ENCODE measurements at places on chromosomes 4 and X.

- DNase-seq, result no peak
Observed at GRCh38 chrX:13194291-13195103, 125.4 kb downstream of the ATXN3L start.

- DNase-seq, result peak; percentile 66
Observed at GRCh38 chrX:154396973-154397887, 947 bp upstream of the RPL10 start.

DNA sequence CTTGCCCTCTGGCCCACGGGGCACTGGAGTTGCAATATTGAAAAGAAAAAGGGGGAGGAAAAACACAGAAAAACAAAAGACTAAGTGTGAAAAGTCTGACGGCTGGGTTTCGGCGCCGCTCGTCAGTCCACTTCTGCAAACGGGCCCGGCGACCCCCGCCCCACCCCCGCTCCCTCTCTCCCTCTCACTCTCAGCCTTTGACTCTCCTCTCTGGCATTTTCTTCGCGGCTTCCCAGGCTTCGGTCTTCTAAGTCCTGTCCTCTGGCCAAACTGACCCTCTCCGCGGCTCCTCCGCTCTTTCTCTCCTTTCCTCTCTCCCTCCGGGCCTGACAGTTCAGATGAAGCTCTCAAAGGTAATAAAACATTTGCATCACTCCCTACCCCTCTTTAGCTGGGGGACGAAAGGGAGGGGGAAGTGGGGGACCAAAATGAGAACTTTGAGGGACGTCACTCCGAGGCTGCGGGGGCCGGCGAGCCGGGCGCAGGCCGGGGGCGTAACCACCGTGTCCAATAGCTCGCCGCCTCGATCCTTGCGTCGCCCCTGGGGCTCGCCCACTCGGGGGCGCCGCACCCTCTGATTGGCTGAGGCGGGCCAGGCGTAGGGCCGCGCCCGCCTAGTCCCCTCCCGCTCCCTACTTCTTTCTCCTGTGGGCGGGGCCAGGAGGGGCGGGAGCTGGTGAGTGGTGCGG, at the start of gene NKX6-1:
Gene NKX6-1 (minus strand): TSS at position 358 of the 689 bp plus-strand sequence. CDS start 1,064 bp downstream, outside the sequence.
- peak; percentile 17 for DNase-seq

- no peak for DNase-seq
Observed at GRCh38 chr4:109444182-109444844, 10.7 kb downstream of the SEC24B start.

- no peak for DNase-seq
Observed at GRCh38 chr4:136992032-136992431, 540.3 kb downstream of the PCDH18 start.

DNA sequence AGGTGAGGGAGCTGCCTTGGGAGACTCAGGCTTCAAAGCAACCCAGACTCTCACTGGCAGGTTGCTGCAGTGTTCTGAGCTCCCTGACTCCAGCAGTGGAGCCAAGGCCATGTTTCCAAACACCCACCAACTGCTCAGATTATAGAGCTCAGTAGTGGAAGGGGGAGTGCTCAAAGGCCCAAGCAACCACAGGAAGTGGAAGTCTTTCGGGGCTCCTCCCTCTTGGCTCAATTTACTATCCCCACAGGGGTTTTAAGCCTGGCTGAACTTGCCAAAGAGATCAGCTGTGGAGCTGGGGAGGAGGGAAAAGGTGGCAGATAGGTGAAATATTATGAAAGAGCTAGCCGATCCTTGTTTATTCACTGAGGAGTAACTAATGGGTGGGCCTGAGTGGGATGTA, 82.5 kb downstream of the HPRT1 start:
- DNase-seq, result no peak

DNA sequence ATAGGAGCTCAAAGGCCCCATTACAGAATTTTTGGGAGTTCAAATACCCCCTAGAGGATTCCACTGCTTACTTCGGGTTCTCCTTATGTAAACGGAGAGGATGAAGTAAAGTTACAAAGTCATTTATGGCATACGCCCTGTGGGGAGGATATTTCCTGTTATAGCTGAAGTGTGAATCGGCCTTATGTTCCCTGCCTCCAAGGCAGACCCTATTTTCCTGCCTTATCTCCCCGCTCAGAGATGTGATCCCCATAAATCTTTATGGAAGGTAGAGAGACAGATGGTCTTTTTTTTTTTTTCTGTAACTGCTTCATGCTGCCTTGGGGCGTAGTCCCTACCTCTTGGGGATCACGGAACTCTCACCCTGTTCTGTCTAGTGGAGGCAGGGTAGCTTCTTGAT, 56.0 kb upstream of the DHX15 start:
- no peak for DNase-seq

DNA sequence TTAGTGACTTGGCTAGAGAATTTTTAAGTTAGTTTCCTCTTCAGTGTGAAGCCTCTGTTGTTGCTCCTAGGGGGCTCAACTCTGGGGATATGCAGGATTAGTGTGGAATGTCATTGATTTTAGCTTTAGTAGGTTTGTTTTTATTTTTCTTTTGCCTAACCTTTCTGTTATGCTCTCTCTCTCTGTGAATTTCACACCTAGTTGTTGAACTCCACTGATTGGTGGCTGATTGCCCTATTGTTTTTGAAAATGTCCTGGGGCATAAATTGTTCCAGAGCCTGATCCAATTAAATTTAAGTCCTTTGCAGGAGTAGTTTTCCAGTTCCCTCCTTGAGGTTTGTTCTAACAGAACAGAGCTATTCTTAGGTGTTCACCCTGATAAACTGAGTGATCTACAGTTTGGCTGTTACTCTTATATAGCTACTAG, 393.3 kb upstream of the CTSO start:
- no peak for DNase-seq

DNA sequence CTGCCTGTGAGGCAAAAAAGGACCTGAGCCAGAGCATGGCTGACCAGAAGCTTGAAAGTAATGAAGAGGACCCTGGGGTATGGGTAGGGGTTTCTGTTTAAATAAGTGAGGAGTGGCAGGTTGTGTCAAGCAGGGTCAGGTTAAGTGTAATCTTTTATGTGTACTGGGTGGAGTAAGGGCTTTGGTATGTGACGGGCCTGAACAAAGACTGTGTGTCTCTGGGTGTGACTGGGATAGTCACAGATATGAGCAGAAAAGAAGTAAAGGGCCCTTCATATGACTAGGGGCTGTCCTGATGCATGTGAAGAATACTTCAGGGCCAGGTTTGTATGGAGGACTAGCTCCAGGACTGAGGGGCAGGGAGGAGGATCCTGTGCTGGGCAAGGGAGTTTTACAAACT, 82.4 kb downstream of the ITIH6 start:
- DNase-seq, result no peak

- no peak for DNase-seq
Observed at GRCh38 chr4:103915224-103915869, 195.6 kb upstream of the TACR3 start.

DNA sequence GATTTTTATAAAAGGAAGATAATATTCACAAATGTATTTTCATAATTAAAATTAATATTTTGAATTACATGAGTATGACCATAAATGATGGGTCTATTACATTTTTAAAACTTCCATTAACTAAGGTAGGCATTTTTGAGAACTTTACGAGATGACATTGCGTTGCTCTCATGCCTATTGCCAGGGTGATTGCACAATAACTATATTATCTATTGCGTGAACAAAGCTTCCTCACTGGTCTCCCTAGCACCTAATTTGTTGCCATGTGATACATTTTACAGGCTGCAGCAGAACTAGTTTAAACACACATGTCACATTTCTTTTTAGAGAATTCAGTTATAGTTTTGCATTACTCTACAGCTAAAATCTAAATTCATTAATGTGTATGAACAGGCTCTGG, 289.7 kb upstream of the GRID2 start:
- DNase-seq, result no peak

DNA sequence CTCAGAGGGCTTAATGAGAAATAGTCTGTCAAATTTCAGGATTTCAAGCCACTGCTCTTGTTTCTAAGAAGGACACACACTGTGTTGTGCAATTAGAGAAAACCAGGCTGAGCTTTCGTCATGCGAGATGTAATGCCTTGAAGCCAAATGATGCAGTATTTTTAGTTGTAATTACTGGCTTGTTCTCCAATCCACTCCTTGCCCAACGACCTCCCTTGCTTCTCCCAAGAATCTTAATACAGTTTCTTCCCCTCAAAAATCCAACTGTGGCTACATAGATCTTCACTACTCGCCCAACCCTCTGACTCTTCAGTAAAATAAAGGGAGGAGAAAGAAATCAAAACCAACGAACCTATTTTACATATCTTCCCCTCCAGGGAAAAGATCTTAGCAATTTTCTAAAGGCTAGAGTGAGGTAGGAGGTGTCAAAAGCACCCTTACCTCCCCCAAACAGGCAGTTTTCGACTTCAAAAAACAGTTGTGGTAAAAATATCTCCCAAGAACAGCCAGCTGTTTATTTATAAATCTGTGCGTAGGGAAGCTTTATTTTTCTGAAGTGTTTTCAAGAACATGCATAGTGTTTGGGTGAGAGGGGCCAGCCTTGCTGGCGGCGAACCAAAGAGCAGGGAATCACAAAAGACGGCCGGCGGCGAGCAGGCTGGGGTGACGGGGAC, 68.7 kb downstream of the MGST2 start:
- no peak for DNase-seq

DNA sequence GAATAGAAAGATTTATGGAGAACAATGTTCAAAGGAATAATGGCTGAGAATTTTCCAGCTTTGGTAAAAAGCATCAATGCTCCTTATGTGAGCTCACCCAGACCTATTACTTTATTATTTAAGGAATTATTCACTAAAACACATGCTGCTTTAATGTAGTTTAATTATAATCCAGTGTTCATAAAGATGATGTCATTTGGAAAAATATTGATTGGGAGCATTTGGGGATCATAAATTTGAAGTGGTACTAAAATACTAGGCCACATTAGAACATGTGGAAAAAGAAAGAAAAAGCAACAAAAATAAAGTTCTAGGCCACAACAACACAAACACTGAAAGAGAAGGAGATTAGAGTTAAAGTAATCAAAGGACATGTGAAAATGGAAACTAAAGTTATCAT, 20.0 kb downstream of the SLC38A5 start:
- no peak for DNase-seq

GRCh38 chr4:86959588-86960500, 25.0 kb downstream of the AFF1 start:
- no peak for DNase-seq

- no peak for DNase-seq
Observed at GRCh38 chrX:13059637-13060499, 15.4 kb upstream of the FAM9C start.

DNA sequence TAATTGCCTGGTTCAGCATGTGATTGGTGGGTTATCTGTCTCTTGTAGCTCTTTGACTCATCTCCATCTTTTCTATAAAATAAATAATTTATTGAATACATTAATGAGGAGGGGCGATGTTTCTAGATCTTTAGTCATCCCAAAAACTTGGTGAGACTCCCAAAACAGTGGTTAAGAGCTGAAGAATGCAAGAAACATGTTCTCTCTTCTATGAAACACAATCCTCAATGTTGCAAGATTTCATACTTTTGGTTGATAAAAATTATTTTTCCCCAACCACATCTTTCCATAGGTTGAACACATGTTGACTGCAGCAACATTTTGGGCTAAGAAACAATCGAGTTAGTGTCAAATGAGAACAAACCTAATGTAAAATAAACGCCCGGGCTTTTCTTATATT, 1.2 kb upstream of the TMEM47 start:
- DNase-seq, result no peak

DNA sequence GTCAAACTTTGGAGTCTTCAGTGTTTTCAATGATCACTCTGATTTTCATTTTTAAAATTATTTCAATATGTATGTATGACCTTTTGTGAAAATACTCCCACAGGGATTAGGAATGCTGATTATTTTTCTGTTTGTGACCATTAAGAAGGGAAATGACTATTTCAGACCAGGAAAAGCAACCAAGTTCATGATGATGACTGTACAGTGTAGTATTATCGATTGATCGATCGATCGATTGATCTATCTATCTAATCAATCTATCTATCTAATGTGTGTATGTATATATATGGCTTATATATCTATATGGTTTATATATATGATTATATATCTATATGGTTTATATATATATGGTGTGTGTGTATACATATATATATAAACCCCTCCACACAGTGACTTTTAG, 131.5 kb upstream of the VEGFC start:
- DNase-seq, result no peak

DNA sequence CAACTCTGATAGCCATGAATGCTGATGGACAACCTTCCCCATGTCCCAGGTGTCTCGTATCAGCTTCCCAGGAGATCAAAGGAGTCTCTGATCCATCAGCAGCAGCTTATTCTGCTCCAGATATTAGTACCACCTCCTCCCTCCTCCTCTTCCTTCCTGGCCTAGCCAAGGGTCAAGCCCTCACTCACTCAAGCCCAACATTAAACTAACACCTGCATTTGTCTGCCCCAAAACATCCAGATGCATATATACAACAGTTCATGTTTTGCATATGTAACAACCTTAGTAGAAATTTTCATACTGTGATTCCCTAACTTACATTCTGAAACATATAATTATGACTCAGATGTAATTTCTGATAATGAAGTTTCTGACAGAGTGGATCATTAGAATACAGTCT, 29.9 kb downstream of the BCLAF3 start:
- DNase-seq, result no peak

DNA sequence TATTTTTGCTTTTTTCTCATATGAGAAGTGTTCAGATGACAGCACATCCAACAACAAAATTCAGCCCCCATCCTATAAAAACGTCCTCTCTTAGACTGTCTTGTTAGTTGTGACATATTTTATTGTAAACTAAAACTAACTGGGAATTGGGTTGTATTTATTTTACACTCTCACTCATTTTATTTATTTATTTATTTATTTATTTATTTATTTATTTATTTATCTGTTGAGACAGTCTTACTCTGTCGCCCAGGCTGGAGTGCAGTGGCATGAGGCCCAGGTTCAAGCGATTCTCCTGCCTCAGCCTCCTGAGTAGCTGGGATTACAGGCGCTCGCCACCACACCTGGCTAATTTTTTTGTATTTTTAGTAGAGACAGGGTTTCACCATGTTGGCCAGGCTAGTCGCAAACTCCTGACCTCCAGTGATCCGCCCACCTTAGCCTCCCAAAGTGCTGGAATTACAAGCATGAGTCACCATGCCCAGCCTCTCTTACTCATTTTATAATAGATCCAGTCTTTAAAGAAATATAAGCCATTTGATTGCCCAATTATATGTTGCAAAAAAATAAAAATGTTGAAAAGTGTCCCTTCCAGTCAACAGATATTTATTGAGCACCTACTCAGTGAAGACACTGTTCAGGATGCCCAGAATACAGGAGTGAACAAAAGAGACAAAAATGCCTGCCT, 44.6 kb downstream of the PALLD start:
- no peak for DNase-seq

GRCh38 chr4:184293552-184293951, 75.9 kb upstream of the ENPP6 start:
- DNase-seq, result peak; percentile 29

GRCh38 chr4:1490654-1491327, 84.5 kb upstream of the NKX1-1 start:
- no peak for DNase-seq

GRCh38 chr4:128380306-128380705, 92.7 kb upstream of the PGRMC2 start:
- DNase-seq, result no peak
